ENCODE measurements at places on chromosomes 7 and 10. TPM values are rescaled to one million over a fixed set of nuclear protein-coding genes. Genes with fewer than 3 reads are reported as not detected.

GCK gene
- total RNA-seq = 0.39 TPM

IL2RA gene
- total RNA-seq = not detected

SLC13A1 gene
- total RNA-seq = not detected

LRGUK gene
- total RNA-seq = 0.07 TPM

CFAP46 gene
- total RNA-seq = 3.0 TPM

GPNMB gene
- 0.59 TPM for total RNA-seq

SPDYE5 gene
- not detected for total RNA-seq

GARIN1A gene
- 0.13 TPM for total RNA-seq

TET1 gene
- 0.21 TPM for total RNA-seq

DENND2A gene
- 0.04 TPM for total RNA-seq

MAP3K8 gene
- 5.8 TPM for total RNA-seq

NEUROG3 gene
- not detected for total RNA-seq

KNDC1 gene
- total RNA-seq = not detected

ATRNL1 gene
- 0.07 TPM for total RNA-seq

MCM10 gene
- 11.5 TPM for total RNA-seq

AKR1D1 gene
- total RNA-seq = not detected

PPP1R9A gene
- 9.3 TPM for total RNA-seq

NEBL gene
- 0.71 TPM for total RNA-seq

LRRC4 gene
- 0.40 TPM for total RNA-seq

SOSTDC1 gene
- total RNA-seq = not detected

HOGA1 gene
- 0.18 TPM for total RNA-seq

CPEB3 gene
- 0.92 TPM for total RNA-seq

EFCAB10 gene
- not detected for total RNA-seq

GPR15LG gene
- not detected for total RNA-seq

CALCR gene
- not detected for total RNA-seq

MAD1L1 gene
- total RNA-seq = 53.2 TPM

CALHM1 gene
- not detected for total RNA-seq

BRI3 gene
- total RNA-seq = 59.2 TPM

IGF2BP3 gene
- 81.2 TPM for total RNA-seq

PRPS1L1 gene
- not detected for total RNA-seq

CABCOCO1 gene
- not detected for total RNA-seq

ZNF273 gene
- total RNA-seq = 3.3 TPM

DGKI gene
- 0.53 TPM for total RNA-seq

Data from pulmonary artery endothelial cell (primary cell).